ENCODE measurements at places on chromosomes 7 and 10. TPM values are rescaled to one million over a fixed set of nuclear protein-coding genes. Genes with fewer than 3 reads are reported as not detected.

- DNase-seq: no peak
These were observed 238.6 kb upstream of the SHH start for GRCh38 chr7:156050636-156051569.

- no peak for DNase-seq
These were observed 41.4 kb upstream of the MPP7 start for GRCh38 chr10:28343987-28344895.

GRCh38 chr10:21721000-21721665 lies 187.1 kb downstream of the MLLT10 start:
- no peak for DNase-seq

GRCh38 chr10:91582153-91582554 lies 50.7 kb downstream of the PPP1R3C start:
- DNase-seq: no peak

DNA sequence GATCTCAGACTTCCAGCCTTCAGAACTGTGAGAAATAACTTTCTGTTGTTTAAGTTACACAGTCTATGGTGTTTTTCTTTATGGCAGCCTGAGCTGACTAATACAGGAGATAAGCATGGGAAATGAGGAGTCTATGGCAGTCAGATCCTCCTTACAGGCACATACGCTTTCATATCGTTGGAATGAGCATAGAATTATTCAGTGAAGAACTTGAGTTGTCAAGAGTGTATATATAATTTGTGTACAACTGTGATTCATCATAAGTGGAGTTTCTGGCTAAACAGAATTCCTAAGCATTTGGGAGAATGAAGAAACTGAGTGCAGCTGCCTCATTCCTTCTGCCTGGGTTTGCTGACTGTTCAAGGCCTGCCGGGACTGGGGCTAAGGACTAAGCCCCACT lies 516.7 kb downstream of the ADRA2A start:
- DNase-seq: no peak

DNA sequence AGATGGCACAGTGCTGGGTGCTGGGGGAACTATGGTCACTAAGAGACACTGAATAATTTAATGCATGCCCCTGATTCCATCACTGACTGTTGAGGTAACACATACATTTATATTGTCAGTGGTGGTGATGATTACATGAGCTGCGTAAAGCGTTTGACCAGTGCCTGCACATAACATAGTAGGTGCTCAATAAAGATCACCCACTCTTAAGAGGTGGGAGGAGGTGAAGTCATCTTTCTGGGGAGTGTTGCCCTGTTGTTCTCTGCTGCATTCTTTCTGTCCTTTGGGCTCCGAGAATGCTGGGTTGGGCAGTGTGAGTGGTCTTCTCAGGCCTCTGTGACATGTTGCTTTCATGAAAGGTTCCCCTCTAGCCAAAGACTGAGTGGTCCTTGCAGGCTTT lies 68.0 kb downstream of the TCF7L2 start:
- no peak for DNase-seq

- no peak for DNase-seq
These were observed 62.8 kb upstream of the COL13A1 start for GRCh38 chr10:69738858-69739435.

DNA sequence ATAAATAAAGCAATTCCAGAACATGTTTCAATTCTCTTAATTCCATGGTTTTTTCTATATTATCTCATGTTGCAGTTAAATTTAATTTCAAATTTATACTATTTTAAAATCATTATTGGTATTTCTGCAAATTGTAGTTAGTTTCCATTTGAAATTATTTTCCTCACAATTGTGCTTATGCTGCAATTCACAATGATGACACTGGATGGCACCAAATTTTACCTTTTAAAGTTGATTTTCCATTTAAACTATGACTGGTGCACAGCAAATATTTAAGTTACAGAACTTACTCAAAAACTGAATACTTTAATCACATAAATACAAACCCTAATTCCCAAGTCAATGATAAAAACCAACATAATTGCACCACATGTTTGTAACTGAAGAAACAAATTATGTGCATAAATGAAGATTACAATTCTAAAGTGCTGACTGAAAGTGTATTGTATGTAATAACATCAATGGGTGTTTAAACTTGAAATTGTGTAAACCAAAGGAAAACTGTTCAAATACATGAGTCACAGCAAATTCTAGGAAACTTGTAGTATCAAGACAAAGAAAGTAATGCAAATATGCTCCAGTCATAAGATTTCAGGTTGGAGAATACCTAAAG lies 75.3 kb upstream of the AASS start:
- no peak for DNase-seq

- DNase-seq: no peak
These were observed 138.0 kb upstream of the TARP start for GRCh38 chr7:38411404-38411803.

DNA sequence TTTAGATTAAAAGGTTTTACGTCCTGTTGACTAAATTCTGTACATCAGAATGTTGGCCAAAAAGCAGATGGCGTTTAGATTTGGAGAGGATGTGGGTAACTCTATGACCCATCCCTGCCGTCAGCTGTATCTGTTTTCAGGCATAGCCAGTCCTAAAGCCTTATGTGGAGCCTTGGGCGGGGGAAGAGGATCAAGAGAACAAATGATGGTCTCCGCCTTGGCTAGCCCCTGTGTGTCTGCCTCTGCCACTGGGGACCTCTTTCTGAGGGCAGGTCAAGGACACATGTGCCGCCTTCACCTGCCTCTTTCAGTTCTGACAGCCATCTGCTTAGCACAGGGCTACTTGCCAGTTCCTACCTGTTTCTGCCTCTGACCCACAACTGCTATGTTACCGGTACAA lies 24.1 kb downstream of the PDSS1 start:
- no peak for DNase-seq

- no peak for DNase-seq
These were observed 13.8 kb downstream of the STK32C start for GRCh38 chr10:132293813-132294520.

DNA sequence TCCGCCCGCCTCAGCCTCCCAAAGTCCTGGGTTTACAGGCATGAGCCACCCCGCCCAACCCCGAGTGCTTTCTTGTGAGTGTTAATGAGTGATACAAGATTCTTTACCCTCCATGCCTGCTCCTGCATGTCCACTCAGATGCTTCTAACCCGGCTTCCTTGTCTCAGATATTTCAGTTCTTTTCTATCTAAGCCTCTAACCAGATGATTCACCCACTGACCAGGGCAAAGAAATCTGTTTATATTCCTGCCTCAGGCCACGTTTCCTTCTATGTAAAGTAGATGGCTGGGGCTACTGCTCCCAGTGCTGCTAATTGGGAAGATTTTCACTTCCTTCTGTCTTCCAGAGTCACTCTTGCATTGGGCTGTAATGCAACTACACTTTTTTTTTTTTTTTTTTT lies 395.1 kb upstream of the ANKRD30A start:
- no peak for DNase-seq

DNA sequence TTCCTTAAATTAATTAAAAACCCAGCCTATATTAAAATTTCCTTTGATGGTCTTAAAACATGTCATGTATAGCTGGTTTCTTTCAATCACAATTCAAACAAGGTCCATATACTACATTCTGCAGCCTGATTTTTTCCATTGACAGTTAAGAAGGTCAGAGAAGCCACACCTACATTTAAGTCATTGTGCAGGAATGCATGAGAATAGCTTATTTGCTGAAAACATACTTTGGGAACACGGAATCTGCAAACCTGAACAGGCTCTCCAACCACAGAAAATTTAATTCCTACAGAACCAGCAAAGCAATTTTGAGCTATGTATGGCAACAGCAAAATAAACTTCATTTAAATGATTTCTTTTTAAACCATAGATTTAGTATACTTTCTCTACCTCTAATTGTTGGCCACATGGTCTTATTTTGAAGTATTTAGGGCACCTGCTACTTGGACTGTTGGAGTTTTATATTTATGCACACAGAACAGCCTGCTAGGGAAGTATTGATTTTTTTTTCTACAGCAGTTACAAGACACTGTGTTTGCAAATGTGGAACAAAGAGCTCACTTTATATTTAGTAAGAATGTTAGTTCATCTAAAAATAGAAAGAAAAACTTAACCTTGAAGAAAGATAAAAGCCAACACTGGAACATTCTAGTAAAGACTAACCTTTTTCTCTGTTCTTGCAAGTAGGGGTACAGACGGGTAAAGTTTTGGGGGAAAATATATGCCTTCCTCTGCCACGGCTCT lies 240.9 kb upstream of the IMMP2L start:
- no peak for DNase-seq

DNA sequence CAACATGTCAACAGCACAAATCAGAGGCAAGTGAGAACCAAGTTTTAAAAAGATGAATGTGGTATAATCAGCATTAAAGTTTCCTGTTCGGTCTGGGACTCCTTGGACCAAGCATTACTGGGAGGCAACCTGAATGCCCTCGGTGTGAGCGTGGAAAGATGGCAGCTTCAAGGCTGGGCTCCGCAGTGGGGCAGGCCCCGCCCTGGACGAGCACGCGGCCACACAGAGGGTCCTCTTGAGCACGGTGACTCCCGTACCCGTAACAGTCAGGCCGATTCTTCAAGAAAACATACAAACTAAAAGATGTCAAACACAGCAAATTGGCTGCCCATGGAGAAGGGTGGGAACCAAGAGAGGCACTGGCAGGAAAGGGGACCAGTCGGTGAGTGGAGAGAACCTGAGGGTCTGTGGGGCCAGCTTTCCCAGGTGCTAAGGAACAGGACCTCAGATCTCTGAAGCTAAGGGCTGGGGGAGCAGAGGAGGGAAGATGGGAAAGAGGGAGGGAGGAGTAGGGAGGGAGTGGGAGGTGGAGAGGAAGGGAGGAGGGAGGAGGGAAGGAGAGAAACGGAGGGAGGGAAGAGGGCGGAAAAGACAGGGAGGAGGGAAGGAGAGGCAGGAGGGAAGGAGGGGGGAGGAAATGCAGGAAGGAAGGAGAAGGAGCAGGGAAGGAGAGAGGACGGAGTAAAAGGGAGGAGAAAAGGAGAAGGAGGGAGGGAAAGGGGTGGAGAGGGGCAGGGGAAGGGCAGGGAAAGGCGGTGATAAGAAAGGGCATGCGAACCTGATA lies 71.2 kb upstream of the FAM20C start:
- DNase-seq: peak; percentile 51

DNA sequence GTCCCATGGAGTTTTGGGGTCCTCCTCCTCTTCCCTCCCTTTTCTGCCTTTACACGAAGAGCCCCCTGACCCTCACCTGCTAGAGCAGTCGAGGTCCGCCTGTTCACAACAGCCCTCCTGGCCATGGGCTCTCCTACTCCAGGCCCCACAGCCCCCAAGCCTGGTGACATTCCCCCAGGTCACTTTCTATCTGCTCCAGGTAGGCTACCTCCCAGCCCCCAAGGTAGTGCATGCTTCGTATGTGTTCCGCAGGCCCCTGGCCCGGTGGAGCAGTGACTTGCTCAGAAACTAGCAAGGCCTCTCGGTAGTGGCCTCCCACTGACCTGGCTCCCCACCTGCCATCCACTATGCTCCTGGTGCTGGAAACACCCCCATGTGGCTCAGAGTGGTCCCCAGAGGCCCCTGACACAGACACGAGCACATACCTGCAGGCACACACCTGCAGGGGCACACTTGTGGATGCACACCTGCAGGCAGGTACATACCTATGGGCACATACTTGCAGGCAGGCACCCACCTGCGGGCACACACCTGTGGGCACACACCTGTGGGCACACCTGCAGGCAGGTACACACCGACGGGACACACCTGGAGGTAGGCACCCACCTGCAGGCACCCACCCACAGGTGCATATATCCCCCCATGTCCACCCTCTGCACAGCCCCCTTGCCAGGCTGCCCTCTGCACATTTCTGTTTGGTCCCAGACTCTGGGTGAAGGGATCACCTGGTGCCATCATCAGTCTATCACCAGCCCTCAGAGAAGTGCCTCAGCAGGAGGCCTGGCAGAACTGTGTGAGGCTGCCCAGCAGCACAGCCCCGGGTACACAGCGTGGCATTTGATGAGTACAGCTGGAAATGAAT lies 322.5 kb downstream of the PTPRN2 start:
- DNase-seq: no peak

GRCh38 chr7:120959929-120960484 lies 9.4 kb downstream of the ING3 start:
- DNase-seq: no peak

GRCh38 chr7:1663223-1663622 lies 6.9 kb upstream of the ELFN1 start:
- peak; percentile 13 for DNase-seq

- DNase-seq: no peak
These were observed 77.2 kb downstream of the DYNC2I1 start for GRCh38 chr7:158933468-158934139.

- DNase-seq: no peak
These were observed 354.1 kb downstream of the TCERG1L start for GRCh38 chr10:130957423-130957822.

DNA sequence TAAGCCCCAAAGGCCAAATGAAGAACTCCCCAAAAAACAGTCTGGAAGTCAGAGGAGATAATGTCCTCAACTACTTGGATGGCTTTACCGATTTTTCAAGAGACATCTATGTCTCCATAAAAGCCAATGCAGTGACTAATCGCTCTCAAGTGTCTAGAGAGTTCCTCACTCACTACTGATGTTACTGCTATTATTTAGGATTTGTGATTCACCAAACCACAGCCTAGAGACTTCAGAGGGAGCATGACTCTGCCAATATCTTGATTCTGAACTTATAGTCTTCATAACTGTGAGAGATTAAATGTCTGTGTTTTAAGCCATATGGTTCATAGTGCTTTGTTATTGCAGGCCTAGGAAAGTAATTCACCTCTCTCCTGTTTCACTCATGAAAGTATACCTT lies 160.2 kb downstream of the IPMK start:
- DNase-seq: no peak

The HMX2 gene
- not detected for polyA plus RNA-seq

The AOC1 gene
- polyA plus RNA-seq: 0.46 TPM

The FKBP9 gene
- 18.2 TPM for polyA plus RNA-seq

The SLC26A3 gene
- 0.10 TPM for polyA plus RNA-seq

The C1QL3 gene
- not detected for polyA plus RNA-seq

The PDCD4 gene
- 111 TPM for polyA plus RNA-seq

The RABGEF1 gene
- 10.1 TPM for polyA plus RNA-seq

The TMEM229A gene
- 0.35 TPM for polyA plus RNA-seq

The IL6 gene
- polyA plus RNA-seq: 9.2 TPM

The SLC13A1 gene
- not detected for polyA plus RNA-seq

The KLLN gene
- polyA plus RNA-seq: 0.37 TPM

The GPR158 gene
- polyA plus RNA-seq: 0.05 TPM

The ZP3 gene
- polyA plus RNA-seq: 0.46 TPM

The TFEC gene
- polyA plus RNA-seq: 1.4 TPM

The TACR2 gene
- polyA plus RNA-seq: 0.56 TPM

The SPDYE6 gene
- polyA plus RNA-seq: not detected

The CRYGN gene
- not detected for polyA plus RNA-seq

The DPP6 gene
- polyA plus RNA-seq: 0.15 TPM

The AP3M1 gene
- 8.6 TPM for polyA plus RNA-seq
